ENCODE measurements at places on chromosomes 12 and 14.

GRCh38 chr12:94149781-94150239 is 1.4 kb downstream of the PLXNC1 start:
- DNase-seq = peak; percentile 24

- no peak for DNase-seq
These were observed 18.7 kb downstream of the ITGA7 start for GRCh38 chr12:55688716-55689655.

DNA sequence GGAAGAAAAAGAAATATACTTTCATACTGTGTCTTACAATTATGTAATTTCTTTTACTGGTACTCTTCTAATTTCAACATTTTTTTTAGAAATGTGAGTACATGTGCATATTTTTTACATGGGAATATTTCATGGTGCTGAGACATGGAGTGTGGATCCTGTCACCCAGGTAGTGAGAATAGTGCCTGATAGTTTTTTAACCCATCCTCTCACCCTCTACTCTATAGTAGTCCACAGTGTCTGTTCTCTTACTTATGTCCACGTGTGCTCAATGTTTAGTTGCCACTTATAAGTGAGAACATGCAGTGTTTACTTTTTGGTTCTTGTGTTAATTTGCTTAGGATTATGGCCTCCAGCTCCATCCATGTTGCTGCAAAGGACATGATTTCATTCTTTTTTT is 548.8 kb downstream of the AACS start:
- no peak for DNase-seq

- DNase-seq = no peak
These were observed 12.1 kb upstream of the BCDIN3D start for GRCh38 chr12:49854976-49855375.

DNA sequence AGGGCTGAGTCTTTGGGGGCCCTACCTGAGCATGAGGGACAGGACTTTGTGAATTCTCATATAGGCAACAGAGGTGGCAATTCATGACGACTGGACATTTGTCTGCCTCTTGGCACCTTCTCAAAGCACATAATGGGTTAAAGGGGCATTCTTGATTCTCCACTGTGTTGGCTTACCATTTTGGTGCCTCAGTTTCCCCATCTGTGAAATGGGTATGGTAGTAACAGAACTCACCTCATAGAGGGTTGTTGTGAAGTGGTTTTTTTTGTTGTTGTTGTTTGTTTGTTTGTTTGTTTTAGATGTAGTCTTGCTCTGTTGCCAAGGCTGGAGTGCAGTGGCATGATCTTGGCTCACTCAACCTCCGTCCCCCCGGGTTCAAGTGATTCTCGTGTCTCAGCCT is 106.0 kb downstream of the CHST11 start:
- DNase-seq = no peak

DNA sequence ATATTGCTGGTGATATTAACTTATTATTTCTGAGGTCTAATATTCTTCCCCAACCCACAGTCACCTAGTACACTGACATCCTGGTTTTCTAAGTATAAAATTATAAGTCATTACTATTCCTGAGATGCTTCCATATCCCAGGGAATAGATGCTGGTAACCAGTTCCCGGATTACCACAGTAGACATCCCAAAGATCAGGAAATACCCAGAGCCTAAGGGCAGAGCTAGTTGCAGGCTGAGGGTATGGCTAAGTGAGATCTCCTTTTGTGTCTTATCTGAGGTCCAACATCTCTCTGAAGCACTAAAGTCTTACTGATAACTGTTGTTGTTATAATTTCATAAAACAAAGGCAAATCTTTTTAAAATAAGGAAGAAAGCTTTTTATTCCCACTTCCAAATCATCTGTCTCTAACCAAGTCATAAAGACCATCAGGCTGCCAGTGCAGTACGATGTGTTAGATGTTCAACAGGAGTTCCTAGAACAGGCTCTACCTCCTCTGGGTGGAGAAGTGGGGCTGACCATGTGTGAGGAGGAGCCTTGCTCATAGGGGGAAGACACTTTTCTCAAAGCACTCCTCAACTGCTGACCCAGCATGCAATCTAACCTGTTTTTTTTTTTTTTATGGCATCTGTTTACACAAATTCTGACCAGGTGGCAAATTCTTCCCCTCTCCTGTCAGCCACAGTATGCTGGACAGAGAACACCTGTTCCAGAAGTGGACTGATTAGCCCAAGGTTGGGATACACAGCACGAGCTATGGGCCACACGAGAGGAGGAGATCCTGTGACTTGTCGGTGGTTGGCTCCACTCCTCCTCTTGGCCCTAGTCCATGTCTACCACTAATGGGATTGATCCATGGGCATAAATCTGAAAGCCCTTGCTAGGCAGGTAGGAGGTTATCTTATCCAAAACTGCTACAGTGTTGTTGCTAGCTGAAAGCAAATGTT is 16.1 kb upstream of the GRIP1 start:
- no peak for DNase-seq

- DNase-seq = no peak
These were observed 24.0 kb upstream of the DIO3 start for GRCh38 chr14:101537286-101537685.

DNA sequence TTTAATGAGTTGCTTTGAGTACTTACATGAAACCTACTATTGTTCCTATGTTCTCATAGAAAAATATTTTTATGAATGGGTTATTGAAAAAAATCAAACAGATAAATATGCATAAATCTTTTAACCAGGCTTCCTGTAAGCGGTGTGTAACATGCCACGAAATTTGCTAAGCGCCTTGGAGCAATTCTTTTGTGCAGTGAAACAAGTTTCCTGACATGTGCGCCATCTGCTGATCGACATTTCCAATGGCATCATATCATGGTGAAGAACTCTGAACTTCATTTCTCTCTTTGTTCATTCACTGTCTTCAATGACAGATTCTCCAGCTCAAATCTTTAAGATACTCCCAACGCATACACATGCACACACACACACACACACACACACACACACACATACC is 145.6 kb upstream of the NAV3 start:
- no peak for DNase-seq

- DNase-seq = no peak
These were observed 13.2 kb downstream of the PNP start for GRCh38 chr14:20482382-20482781.

DNA sequence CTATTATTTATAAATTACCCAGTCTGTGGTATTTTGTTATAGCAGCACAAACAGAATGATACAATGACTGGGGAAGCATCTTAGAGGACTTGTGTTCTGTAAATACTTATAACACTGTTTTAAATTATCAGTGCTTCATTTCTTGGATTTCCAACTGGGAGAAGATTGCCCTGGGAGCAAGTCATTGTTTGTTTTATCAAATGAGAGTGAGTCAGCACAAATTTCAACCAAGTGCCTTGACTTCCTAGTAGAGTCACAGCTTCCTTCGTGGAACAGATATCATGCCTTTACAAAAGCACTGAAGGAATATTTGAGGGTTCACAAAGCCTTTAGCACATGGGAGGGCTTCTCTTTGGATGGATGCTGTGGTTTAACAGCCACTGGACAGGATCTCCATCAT is 234.1 kb downstream of the KTN1 start:
- no peak for DNase-seq

DNA sequence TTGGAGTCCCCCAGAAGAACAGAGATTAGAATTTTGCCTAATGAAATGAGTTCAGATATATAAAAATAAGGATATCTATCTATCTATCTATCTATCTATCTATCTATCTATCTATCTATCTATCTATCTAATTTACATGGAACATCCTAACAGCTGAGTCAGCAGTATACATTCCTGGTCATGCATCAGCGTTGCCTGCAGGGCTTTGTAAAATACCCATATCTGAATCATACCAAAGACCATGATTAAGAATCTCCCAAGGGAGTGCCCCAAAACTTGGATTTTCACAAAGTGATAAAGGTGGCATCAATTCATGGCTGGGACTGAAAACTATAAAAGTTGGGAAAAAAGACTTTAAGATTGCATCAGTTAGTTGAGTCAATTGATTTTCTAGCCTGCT is 32.7 kb upstream of the SYT10 start:
- DNase-seq = no peak

GRCh38 chr14:35576856-35577255 is 42.9 kb downstream of the INSM2 start:
- DNase-seq = no peak

DNA sequence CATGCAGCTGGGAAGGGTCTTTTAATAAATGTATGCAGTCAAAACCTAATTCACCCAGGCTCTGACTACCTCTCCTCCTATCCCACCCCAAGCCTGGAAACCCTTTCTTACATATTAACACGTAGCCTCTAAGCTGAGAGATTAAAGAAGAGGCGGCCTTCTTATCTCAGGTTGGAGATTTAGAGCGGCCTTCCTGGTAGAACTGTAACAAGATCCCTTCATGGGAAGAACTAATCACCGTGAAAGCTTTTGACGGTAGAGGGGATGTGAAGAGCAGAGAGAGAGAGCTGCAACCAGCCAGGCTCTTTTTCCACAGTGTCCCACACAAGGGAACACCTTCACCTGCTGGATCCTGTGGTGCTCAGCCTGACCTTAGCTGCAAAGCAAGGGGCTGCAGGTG is 367.4 kb downstream of the MED13L start:
- no peak for DNase-seq

DNA sequence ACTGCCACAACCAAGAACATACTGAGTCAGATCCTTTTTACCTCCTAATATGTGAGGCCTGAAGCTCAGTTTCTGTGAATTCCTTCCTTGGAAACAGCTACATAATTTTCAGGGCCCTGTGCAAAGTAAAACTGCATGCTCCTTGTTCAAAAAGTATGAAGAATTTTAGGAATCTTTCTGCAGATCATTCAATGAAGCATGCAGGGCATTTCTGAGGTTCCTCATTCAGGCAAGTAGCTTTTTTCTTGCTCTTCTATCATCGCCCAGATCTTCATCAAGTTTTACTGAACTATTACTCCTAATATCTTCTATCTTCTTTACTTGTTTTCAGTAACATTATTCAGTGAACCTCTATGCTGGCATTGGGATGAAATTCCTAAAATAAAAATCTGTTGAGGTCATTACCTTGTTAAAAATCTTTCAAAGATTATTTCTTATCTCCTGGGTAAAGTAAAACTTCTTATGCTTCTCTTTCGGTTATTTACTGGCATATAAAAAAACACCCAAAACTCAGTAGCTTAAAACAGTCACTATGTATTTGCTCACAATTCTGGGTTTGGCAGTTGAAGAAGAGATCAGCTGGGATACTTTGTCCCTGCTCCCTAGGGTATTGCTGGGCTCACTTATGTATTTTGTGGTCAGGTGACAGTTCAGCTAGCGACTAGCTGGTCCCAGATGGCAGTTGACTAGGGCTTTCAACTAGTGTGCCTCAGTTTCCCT is 42.6 kb upstream of the KRR1 start:
- DNase-seq = no peak

DNA sequence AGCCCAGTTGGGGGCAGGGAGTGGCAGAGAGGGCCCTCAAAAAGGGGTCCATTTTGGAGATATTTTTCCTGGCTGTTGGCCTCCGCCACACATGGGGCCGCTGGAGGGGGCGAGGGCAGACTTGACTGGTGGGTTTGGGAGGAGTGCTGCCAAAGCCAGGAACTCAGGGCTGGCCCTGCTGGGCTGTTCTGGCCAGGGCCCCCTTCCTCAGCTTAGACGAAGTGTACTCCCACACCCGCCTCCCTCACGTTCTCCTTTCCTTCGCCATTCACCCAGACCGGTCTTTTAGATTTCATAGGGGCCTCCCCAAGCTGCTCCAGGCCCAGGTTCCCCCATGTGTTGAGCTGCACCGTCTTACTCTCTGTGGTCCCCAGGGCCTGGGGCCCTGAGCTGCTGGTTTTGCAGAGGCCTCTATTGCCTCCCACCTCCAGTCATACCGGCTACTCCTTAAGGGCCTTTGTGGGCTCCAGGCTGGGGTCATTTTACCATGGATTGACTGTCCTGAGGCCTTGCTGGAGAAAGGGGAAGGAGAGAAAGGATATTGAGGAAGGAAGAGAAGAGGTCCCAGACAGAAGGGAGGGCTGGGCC is 1.3 kb downstream of the KRT7 start:
- DNase-seq = no peak
